H1 (cell line): ENCODE measurements at places on chromosomes 7 and 10. TPM values are rescaled to one million over a fixed set of nuclear protein-coding genes. Genes with fewer than 3 reads are reported as not detected.

DOCK4 gene
- 23.6 and 26.9 TPM in 2 replicates for total RNA-seq

DNA sequence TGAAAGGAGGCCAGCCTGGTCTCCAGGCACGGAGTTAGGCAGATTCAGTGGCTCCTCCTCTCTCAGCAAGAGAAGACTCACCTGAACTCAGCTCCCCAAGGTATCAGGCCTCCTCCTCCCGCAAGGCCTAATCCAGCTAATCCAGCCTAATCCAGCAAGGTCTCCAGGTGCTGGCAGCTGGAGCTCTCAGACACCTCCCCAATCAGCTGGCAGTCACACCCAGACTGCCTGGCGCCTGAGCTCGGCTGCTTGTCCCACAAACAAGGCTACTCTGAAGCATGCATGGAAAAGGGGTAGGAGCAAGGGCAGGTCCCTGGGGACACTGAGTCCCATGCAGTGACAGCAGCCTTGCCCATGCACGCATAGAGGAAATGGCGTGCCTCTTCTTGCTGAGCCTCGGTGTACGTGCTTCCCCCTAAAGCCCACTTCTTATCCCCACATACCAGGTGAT, 3.3 kb upstream of the OPN4 start:
- DNase-seq, result peak; percentile 43

GRCh38 chr10:103197174-103197573, 4.1 kb upstream of the NT5C2 start:
- no peak for DNase-seq

GPR146 gene
- 0.54 and 1.8 TPM in 2 replicates for total RNA-seq

GRCh38 chr10:98074315-98074911, 44.0 kb upstream of the CRTAC1 start:
- DNase-seq, result no peak

ANKRD1 gene
- total RNA-seq, result not detected in 2 replicates

GRCh38 chr7:26784118-26784517, 80.3 kb downstream of the SKAP2 start:
- no peak for DNase-seq

- DNase-seq, result no peak
Measured at GRCh38 chr10:121495719-121496118, 102.5 kb downstream of the FGFR2 start.

DNA sequence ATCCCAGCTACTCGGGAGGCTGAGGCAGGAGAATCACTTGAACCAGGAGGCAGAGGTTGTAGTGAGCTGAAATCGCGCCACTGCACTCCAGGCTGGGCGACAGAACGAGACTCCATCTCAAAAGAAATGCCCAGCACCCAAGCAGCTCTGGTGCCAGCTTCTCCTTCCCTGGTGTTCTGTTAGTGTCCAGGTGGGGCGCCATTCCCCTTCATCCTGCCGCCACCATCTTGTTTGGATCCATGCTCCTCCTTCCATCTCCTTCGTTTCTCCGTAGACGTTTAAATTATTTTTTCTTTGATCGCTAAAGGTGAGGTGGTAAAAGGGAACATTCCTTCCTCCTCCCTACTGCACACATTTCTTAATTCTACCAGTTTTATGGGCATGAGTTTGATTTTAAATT, 30.3 kb downstream of the PROSER2 start:
- no peak for DNase-seq

GRCh38 chr10:121694966-121695643, 96.9 kb upstream of the FGFR2 start:
- no peak for DNase-seq

DNA sequence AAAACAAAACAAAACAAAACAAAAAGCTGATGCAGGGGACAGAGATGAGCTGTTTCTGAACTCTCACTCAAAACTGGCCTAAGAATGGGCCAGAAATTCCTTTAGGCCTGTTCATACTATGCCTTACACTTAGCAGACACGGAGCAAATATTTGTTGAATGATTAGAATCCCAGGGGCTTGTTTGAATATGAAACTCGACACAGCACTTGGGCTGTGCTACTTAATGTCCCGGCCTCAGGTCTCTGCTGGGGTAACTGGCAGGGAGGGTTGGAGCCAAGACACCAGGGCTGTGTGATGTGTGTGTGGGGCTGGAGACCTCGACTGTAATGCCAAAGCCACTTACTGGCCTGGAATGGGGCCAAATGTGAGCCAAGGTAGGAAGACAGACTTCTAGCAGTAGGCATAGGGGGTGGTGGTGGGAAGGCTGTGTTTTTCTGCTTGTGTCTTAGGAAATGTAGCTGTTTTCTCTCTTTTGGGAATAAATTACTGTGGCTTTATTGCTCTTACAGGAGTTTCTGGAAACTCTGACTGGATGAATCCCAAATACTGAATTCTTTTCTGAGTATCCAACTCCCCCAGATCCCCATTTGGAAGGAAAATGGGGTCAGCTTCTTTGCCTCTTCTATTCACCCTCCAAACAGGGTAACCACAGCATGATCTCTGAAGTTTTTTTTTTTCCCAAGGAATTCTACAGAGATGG, 66.7 kb downstream of the EMX2 start:
- DNase-seq, result no peak

LIPK gene
- total RNA-seq, result not detected in 2 replicates

DNA sequence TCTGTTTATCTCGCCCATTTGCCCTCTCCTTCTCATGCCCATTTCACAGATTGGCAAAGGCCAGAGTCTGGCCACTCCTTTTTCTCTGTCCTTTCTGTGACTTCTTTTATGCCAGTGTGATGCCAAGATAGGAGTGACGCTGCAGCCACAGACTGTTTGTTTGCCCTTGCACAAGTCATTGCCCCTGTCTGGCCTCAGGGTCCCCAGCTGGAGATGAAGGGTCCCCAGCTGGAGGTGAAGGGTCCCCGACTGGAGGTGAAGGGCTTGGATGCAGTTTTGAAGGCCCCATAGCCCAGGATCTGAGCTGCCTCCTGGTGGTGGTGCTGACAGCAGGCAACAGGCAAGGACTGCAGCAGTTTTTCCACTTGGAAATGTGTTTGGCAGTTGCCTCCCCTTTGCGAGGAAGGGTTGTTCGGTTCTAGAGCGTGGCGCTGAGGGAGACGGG, 50.8 kb upstream of the SLC29A3 start:
- DNase-seq, result no peak

DNA sequence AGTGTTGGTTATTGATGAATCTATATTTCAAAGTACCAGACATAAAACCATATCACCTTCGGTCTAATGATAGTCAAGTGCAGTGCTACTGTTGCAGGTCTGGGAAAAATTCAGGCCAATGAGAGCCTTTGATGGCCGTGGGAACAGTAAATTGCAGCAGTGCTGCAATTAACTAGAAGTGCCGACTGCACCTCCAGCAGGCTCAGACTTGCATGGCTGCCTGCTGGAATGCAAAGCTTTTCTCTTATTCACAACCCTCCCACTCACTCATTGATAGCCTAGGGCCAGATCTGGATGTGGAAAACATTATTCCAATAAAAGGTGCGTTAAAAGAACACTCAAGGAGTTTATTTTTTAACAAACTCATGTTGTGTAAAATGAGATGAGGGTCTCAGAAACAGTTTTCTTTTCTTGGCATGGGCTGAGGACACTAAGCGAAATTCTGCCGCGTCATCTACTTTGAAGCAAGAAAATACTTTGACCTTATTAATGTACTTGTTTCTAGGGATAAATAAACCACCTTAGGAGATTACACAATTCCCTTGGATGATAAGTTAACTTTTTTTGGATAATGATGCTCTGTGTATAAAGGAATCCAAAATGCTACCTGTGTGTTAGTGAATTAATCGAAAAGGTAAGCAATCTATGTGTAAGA, 17.1 kb downstream of the PLXDC2 start:
- DNase-seq, result no peak

DNA sequence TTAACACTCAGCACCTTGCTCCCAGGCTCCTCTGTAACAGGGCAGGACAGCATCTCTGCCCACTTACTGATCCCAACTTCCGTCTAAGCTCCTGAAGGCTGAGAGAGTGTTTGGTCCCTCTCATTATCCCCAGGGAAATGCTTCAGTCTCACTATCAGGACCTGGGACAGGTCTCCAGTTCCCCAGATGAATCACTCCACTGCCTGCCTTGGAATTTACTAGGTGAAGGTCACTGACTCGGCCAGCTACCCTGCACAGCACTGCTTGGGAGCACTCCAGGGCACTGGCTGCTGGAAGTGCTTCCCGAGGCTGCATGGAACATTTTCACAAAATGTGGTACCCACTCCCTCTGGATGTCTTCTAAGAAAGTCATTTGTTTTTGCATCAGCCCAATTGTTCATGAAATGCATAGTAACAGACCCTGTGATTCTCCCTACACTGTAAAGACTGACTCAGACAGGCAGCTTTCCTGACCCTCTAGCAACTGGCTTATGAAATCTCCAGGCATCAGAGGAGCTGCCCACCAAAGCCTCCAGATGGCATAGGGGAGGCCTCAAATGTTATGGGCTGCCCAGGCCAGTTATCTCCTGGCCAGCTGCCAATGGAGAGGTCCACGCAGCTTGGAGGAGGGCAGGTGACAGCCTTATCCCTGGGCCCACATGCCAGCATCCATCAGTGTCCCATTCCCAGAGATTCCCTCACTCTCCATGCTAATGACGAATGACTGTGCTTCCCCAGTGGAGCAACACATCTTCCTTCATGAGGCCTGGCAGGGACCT, 89.1 kb downstream of the GFRA1 start:
- no peak for DNase-seq

CYP26A1 gene
- total RNA-seq, result 5.0 and 6.2 TPM in 2 replicates

GRCh38 chr7:155644971-155645509, 579 bp downstream of the RBM33 start:
- no peak for DNase-seq

GRCh38 chr10:122279725-122280141, 8.6 kb downstream of the BTBD16 start:
- no peak for DNase-seq
